ENCODE measurements at places on chromosomes 7 and 10.

- DNase-seq, result no peak
Observed at GRCh38 chr7:41732436-41732785, 29.5 kb upstream of the INHBA start.

DNA sequence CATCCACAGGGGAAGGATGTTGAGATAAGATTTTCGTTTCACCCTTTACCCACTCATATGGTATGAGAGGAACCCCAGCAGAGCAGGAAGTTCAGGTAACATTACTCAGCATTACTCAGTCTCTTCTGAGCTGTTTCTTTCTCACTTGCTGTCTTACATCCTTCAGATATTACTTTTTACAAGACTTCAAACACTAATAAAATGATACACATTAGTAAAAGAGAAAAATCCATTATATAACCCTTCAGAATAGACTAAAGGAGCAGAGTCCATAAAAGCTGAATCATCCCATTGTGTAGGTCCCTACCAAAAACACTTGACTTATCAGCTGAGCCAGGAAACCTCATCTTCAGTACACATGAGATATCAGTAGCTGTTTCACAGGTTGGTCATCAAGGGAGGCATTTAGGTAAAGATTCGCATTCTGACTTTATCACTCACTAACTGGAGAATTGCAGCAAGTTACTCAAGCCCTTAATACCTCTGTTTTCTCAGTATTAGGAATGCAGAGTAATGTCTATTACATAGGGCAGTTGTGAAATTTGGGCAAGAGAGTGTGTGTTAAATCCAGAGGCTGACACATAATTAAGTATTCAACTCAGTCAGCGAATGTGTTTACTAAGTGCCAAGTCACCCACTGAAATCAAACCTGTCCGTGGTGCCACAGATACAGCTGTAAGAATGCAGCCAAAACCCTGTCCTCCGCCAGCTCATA, 44.7 kb downstream of the KLF6 start:
- DNase-seq, result no peak

GRCh38 chr10:110324201-110324804, 19.6 kb upstream of the SMNDC1 start:
- no peak for DNase-seq

- no peak for DNase-seq
Observed at GRCh38 chr10:86291616-86292340, 74.8 kb downstream of the GRID1 start.

DNA sequence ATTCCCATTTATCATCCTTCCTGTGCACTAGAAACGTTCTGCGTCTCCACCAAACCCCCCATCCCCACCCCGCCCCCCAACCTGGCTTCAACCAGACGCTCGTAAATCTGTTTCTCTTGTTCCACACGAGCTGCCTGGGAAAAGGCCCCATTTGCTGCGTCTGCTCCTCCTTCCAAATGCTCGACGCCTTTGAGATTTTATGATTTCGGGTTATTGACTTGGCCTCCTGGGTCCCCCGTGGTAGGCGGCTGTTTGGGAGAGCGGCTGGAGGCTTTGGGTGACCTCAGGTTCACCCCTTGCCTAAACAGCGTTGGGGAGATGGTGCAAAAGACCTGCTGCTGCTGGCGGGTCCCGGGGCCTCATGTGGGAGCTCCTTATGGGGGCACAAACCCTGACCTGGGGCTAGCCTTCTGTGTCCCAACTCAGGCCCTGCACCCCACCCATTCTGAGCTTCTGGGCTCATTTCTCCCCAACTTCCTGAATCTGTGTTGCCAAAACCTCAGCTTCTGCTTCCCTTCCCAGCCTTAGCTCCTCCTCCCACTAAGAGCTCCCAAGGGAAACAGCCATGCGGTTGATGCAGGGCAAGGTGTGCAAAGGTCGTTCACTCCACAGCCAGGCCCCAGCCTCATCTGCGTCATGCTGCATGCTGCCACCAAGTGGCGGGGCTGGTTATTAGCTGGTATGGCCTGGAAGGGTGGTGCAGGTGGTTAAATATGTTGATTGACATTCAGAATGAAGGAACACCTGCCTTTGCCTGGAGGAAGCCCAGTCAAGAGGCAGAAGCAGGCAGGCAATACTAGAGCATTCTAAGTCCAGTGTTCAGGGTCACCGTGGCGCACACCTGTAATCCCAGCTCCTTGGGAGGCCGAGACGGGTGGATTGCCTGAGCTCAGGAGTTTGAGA, 49.1 kb upstream of the ELN start:
- DNase-seq, result no peak

DNA sequence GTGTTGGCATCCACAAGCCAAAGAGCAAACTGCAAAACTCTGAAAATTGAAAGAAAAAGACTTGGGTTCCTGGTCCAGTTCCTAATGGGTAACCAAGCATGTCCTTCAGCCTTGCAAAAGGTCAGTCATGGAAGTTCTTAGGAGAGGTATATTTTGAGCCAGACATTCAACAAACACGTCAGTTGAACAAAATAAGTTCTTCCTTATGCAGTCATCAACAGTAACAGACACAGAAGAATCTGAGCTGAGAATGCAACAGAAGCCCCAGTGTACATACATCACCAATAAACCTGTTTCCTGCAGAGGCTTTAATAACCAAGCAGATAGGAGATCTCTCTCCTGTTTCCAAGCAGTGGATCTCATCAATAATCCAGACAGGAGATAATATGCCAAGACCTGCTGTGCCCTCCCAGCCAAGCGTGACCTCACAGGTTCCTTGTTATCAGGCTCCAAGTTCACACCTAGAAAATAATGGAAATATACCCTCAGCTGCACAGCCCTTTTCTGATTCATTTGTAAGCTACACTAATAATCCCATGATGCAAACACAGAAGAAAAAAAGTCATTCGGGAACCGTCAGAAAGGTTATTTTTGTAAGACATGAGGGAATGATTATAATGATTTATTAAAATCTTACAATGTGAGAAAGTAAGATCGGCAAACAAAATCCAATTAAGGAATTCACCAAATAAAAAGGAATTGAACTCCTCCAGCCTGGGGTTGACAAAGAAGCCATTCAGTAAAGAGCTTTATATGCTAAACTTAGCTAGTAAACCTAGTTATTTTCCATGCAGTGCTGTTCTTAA, 90.7 kb downstream of the DGKI start:
- DNase-seq, result no peak

- DNase-seq, result no peak
Observed at GRCh38 chr10:36671607-36672006, 453.8 kb upstream of the ANKRD30A start.

GRCh38 chr7:26868841-26869495, 4.6 kb upstream of the SKAP2 start:
- no peak for DNase-seq

DNA sequence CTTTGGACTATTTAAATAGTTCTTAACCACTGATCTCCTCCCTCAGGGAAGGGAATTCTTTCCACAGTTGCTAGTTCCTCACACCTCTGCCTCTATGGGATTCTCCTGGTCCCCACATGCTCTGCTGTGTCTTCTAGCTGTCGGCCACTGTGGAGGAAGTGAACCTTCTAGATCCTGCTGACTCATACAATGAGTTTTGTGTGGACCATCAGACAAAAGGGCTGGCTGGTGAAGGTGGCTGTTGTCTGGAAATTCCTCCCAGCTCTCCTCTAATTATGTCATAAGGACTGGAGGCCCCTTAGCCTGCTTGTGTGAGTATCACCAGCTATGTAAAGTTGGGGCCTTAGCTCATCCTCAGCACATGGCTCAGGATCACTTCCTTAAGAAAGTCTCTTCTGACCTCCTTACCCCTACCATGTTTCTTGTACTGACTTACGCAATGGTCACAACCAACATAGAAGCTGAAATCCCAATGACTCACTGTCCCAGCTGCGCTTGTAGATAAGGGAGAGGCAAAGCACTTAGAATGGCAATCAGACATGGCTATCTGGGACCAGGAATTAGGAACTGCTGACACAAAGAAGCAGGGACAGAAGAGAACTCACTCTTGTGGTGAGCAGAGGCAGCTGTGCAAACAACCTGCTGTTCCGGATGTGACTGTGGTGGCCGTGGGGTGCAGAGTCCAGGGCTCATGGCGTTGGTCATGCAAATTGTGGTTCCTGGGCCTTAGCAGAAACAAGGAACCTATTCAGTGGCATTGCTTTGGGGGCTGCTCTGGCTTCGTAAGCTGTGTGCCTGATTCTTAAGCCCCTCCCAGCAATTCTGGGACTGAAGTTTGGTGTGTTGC, 2.5 kb upstream of the MACC1 start:
- DNase-seq, result no peak

DNA sequence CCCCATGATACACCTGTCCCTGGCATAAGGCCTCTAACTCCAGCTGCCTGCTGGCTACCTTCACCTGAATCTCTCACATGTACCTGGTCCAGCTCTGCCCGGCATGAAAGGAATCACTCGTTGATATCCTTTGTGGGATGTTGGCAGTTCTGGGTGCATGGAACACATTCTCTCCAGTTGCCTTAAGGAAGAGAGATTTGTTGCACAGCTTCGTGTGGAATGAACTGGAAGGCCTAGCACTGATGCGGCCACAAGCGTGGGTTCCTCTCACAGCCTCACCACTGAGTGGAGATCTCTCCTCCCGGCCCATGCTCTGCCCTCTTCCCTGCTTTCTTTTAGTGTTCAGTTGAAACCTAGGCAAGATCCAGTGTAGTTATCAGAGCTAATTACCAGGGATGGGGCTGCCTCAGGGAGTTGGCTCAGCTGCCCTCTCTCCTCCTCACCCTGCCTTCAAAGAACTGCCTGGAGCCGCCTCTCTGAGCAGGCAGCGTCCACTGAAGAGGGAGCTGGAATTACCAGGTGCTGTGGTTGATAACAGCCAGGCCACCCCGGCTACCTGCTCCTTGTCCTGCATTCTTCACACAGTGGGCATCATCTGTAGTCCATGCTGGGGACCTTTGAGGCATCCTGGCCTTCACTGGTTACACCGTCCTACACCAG, 194.3 kb downstream of the CCDC3 start:
- DNase-seq, result no peak

DNA sequence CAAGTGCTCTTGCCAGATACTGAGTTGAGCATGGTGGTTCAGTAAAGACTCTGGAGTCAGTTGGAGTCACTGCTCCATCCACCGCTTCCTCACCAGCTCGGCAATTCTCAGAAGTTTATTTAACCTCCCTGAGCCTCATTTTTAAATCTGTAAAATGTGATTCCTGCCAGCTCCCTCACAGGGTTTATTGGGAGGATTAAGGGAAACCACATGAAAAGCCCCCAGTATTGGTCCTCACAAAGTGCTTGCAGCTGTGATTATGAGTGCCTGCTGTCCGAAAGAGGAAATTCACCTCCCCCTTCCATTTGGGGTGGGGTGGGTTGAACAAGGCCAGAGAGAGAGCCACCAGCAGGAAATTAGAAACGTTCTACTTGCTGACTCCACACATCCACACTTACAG, 99.0 kb downstream of the AOAH start:
- no peak for DNase-seq

- DNase-seq, result no peak
Observed at GRCh38 chr10:132577350-132578003, 39.9 kb downstream of the INPP5A start.

- DNase-seq, result no peak
Observed at GRCh38 chr10:24944512-24945255, 7.7 kb downstream of the PRTFDC1 start.

- DNase-seq, result no peak
Observed at GRCh38 chr10:132170561-132171361, 16.0 kb upstream of the DPYSL4 start.

- DNase-seq, result no peak
Observed at GRCh38 chr10:127872871-127873600, 19.7 kb downstream of the CLRN3 start.

DNA sequence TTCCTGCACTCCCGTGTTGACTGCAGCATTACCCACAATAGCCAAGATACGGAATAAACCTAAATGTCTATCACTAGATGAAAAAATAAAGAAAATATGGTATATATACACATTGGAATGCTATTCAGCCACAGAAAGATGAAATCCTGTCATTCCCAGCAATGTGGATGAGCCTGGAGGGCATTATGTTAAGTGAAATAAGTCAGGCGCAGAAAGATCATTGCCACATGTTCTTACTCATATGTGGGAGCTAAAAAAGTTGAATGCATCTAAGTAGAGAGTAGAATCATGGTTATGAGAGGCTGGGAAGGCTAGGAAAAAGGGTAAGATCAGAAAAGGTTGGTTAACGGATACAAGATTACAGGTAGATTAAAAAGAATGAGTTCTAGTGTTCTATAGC, 219.1 kb upstream of the MKI67 start:
- DNase-seq, result no peak

DNA sequence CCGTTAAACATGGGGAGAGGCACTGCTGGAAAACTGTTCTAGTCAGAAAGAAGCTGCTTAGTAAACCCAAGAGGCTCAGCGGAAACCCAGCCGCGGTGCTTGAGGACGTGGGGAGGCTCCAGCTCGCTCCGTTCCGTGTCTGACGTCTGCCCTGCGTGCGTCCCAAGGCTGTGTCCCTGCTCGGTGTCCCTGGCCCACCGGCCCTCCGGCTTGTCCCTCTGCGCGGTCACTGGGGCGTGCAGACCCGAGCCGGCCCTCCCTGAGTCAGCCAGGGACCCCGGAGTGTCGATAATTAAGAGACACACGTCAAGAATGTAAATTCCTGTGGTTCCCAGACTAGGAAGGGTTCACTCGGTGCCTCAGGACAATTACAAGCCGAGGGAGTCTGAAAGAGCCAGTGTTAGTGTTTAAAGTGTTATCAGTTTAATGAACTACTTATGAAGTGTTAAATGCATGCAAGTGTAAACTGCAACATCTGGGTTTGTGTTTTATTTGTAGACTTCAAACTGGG, 98.9 kb downstream of the WDR11 start:
- no peak for DNase-seq

GRCh38 chr7:2980401-2981102, 63.1 kb downstream of the CARD11 start:
- no peak for DNase-seq

- DNase-seq, result no peak
Observed at GRCh38 chr7:140314573-140315480, 83.5 kb downstream of the SLC37A3 start.

GRCh38 chr10:68812420-68812819, 14.9 kb upstream of the STOX1 start:
- DNase-seq, result no peak

GRCh38 chr10:121580276-121581116, 17.7 kb downstream of the FGFR2 start:
- no peak for DNase-seq

DNA sequence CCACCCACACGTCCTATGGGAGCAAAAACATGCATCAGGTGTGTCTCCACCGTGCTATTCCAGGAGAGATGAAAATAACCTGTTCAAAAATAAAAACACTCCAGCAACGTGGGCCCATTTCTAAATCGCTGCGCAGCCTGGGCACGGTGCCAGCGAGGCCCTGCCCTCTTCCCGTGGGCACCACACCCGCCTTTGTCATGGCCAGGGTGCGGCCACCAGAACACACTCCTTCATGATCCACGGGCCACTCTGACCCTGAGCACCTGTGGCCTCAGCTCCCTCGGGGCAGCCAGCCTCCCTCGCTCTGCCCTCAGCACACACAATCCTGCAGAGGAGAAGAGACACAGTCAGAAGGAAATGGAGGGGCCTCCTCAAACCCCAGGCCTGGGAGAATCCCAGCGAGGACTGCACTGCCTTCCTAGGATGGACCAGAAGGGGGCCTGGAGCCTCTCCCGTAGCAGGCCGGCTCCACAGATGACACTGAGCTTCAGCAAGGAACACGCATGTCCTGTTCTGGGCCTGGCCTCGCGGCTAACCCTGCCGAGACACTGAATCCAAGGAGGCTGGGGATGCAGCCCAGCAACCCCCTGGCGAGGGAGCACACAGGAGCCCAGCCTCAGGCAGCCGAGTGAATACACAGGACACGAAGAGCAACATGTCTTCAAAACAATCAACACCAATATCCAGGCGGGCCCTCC, 169.0 kb downstream of the MAD1L1 start:
- DNase-seq, result no peak
